ENCODE measurements at places on chromosomes 2 and 18.

- no peak for DNase-seq
Observed at GRCh38 chr18:28469946-28470345, 293.0 kb upstream of the CDH2 start.

DNA sequence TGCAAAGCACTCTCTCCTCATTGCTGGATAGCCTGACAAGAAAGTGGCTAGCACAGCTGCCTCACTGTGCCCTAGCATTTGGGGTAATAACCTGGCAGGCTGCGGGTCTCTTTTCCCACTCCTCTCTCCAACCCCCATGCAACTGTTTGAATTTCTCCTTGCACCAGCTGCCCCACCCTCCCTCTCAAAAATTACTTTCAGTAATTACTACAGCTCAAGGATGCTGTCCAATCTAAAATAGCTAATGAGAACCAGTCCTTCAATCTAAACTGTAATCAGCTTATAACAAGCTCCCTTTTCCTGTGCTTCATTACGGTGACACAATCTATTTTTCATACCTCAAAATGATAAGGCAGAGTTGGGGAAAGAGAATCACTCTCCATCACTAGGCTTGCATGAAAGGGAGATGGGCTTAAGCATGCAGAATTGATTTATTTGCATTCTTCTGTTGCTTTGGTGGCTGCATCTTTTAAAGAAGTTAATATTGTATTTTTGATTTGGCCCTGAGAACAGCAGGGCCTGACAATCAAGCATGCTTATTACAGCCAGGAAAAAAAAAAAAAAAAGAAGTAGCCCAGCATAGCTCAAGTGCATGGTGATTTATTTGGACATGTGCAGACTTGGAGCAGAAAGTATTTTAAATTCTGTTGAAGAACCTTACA, 881.8 kb downstream of the SLC4A3 start:
- DNase-seq = no peak

DNA sequence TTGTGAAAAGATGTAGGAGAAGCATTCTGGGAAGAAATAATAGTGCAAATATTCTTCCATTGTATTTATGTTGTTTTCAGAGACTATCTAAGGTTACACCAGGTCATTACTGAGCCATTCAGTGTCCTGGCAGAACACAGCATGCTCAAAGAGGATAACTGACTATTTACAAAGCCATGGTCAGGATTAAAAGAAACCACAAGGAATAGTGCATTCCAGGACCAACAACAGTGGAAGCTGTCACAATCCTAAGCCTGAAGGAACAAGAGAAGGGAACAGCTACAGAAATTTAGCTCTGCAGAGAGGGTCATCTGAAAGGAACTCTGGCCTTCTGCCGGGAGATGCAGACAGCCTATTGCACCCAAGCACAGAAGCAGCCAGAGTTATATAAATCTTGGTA, 116.7 kb downstream of the DSC3 start:
- DNase-seq = no peak

DNA sequence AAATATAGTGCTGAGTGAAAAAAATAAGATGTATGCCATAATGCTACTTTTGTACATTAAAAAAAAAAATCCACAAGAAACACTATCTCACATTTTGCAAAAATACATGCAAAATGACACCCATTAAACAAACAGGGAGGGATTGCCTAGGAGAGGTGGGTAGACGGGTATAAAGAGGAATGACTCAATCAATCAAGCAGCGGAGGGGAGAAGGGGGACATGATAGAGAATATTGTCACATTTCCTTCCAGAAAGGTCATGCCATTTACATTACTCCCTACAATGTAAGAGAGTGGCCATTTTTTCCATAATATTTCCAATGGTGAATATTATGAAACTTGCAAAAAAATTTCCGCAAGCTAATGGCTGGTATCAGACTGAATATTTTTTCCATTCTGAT, 542.3 kb upstream of the TNP1 start:
- no peak for DNase-seq

DNA sequence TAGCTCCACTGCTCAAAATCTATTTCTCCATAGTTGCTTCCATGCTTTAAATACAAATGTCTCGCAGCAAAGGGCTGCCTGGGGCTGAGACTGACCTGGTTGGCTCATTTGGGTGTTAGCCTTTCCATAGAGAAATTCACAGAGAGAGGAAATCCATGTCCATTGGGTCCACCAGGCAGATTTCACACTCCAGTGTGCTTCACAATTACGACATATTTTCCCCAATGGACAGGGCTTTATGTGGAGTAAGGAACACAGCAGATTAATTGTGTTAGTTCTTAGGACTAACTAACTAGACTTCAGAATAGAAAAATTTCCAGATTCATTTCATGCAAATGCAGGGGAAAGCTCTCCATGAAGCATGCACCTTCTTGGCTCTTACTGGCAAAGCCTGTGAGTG, 180.7 kb downstream of the FBXO15 start:
- no peak for DNase-seq

- DNase-seq = no peak
Observed at GRCh38 chr2:70049255-70049654, 38.0 kb upstream of the PCBP1 start.

GRCh38 chr2:67812682-67813081, 250.1 kb downstream of the C1D start:
- DNase-seq = no peak

DNA sequence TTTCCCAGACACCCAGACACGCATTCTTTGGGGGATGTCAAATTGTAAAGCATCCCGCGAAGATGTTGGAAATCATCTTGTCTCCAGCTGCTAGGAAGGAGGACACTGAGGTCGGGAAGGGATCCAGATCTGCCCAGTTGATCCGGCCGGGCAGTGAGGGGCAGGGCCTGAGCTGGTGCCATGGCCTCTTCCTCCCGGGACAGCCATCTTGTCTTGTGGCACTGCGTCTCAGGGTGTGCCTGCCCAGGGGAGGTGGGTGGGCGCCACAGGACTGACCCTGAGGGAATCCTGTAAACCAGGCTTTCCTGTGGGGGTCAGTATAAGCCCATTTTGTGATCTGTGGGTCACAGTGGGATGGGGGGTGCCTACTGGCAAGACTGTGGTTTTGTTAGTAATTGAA, 10.1 kb downstream of the TRAF3IP1 start:
- DNase-seq = no peak

- DNase-seq = no peak
Observed at GRCh38 chr2:216431531-216431856, 19.2 kb downstream of the SMARCAL1 start.

GRCh38 chr2:95305380-95306061, 8.4 kb downstream of the KCNIP3 start:
- DNase-seq = no peak

DNA sequence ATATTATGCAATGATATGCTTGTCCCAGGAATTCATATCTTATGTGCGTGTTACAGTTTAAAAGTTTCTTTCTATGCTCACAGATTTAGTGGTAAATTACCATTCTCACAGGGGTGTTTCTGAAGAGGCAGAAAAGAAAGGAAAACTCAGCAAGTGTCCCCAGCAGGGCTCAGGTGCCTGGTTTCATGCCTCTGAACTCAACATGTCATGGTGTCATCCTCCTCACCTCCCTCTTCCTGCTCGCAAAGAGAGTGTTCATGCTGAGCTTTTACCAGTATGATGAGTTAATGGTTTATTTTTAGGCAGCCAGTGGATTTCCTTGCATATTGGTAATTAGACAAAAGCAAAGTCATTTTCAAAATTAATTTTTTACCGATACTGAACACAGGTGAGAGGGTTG, 492.9 kb upstream of the ZEB2 start:
- no peak for DNase-seq

- no peak for DNase-seq
Observed at GRCh38 chr2:241148239-241148638, 1.0 kb downstream of the PASK start.

GRCh38 chr2:177000061-177000714, 212.4 kb upstream of the HNRNPA3 start:
- DNase-seq = no peak

DNA sequence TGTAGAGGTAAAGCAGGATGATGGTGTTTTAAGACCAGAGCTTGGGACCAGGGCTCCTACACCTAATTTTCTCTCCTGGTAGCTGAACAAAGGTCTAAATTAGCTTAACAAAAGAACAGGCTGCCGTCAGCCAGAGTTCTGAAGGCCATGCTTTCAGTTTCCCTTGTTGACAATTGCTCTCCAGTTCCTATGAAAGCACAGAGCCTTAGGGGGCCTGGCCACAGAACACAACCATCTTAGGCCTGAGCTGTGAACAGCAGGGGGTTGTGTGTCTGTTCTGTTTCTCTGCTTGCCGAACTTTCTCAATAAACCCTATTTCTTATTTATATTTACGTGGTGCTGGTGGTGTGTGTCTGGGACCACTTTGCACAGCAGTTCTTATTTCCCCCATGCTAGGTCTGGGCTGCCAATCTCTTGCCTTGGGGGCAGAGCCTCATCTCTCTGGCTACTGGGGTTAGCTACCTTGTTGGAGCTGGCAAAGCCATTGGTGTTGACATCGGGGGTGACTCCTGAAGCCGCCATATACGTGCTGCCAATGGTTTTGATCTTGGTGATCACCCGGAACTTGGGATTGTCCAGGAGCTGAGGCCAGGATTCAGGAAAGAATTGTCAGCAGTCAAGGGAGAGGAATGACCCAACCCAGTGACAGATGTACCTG, 29.0 kb downstream of the CENPO start:
- DNase-seq = no peak

DNA sequence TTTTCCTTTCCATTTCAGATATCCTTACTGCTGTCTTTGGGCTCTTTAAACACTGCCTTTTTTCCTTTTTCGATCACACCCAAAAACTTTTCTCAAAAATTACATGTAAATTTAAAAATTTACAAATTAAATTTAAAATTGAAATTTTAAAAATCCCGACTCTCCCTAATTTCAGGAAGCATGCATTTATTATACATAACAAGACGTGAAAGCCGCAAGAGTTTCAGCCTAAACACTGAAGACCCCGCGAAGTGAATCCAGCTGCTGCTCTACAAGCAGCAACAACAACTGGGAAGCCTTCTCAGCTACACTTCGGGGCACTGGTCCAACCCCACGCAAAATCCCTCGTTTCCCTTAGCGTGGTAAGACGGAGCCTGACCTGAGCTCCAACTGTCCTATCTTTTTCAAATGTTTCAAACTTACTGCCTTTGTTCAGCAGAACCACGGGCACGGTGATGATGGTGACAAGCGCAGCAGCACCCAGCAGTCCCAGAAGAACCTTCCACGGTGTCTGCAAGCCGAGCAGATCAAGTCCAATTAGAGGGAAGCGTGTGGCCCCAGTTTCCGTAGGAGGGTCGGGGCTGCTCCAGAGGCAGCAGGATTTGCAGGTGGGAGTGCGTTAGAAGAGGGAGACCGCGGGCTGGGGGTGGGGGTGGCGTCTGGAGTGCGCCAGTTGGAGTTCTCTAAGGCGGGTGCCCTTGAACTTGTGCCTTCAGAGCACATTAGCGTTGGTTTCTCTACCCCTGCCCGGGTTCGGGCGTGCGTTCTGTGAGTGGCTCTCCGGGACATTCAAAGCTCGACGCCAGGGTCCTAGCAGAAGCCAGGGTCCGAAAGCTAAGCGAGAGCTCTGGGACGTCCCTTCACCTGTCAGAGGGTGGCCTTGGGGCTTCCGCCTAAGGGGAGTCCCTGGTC, 783 bp downstream of the DPP4 start:
- DNase-seq = no peak

DNA sequence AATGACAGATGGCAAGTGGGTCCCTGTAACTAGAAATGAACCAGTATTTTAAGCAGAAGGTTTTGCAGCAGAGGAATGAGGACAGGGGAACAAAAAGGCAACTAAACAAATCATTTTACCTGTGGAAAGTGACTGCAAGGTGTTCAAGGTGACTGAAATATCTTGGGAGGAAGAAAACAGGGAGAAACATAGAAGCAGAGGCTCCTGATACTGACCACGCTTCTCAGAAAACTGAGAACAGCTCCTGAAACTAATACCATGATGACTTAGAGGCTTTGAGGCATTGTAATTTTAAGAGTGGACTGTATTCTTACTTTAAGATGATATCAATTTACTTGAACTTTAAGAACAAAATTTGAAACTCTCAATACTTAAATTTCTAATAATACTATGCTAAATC, at the start of gene DYTN:
Gene DYTN (minus strand): TSS at position 101 of the 400 bp plus-strand sequence. CDS start 117 bp downstream, outside the sequence.
- DNase-seq = no peak

DNA sequence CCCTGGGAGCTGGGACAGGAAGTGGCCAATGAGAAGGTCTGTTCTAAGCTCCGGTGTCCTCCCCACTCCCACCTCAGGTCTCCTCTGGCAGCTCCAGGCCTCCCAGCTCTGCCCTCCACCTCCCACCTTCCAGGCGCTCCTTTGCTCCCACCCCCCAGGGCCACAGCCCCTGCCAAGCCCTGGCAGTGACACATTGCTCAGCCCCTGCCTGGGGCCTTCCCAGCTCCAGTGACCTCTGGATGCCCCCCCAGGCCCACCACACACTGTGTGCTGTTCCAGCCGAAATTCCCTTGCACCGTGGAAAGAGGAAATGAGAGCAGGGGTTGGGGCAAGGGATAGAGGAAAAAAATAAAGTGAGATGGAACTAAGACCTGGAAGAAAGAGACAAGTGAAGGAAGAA, 289.6 kb downstream of the CYP26B1 start:
- no peak for DNase-seq

GRCh38 chr18:8936619-8937018, 165.9 kb upstream of the NDUFV2 start:
- DNase-seq = no peak

GRCh38 chr2:173354582-173355131, at the start of gene CDCA7:
TSS of gene CDCA7 (plus strand) at chr2:173354872. CDS start at chr2:173354964, 92 bp downstream.
- DNase-seq = no peak

DNA sequence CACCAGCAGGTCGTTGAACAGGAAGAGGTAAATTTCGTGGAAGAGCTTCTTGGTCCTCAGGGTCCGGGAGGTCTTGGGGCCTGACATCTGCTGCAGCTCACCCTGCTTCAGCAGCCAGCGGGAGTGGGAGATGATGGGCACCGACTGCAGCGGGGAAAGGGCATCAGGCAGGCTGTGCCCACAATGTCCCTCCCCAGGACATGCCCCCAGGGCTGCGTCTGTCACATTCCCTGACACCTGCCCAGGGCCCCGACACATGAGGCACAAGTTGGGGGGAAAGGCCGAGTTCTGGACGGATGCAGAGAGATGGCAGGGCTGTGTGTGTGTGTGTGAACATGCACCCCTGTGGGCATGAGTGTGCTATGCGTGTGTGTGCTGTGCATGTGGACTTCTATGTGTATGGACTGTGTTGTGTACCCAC, 13.9 kb downstream of the SNORC start:
- DNase-seq = no peak

- no peak for DNase-seq
Observed at GRCh38 chr2:71468279-71469015, 15.1 kb downstream of the DYSF start.

- no peak for DNase-seq
Observed at GRCh38 chr2:169573974-169574299, 272 bp upstream of the FASTKD1 start.

GRCh38 chr2:46540496-46541331, 61.3 kb downstream of the TMEM247 start:
- no peak for DNase-seq

- DNase-seq = no peak
Observed at GRCh38 chr18:59300676-59301285, 17.7 kb downstream of the CPLX4 start.

GRCh38 chr2:233997707-233998106, 52.8 kb upstream of the SPP2 start:
- no peak for DNase-seq

Data from Peyer's patch (tissue), 4 donors.